ENCODE measurements at places on chromosomes 3 and 15.

DNA sequence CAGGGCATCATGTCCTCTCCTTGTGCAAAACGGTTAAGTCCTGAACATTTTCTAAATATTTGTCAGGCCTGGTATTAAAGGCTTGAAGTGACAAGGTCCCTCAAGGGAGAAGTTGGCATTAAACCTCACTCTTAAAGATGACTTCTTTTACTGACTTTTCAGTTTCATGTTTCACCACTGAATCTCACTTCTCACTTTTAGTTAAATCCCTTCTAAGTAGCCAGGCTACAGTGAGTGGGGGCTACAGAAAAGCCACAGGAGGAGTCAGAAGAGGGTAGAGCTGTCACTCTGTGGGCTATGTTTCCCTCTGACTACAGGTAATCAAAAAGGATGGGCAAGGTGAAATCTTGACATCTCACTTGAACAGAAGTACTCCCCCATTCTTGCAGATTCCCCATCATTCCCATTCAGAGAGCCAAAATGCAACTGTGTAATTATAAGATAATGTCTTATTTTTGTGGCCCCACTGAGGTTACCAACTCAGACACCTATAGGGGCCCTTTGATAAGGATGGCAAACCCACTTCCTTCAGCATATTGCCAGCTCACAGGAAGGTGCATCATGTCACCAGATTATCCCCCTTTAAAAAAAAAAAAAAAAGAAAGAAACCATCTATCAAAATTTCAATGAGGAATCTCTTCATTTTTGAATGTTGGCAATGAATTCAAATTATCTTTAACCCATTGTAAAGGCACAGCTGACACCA, 790.1 kb upstream of the CFAP20DC start:
- DNase-seq: no peak

DNA sequence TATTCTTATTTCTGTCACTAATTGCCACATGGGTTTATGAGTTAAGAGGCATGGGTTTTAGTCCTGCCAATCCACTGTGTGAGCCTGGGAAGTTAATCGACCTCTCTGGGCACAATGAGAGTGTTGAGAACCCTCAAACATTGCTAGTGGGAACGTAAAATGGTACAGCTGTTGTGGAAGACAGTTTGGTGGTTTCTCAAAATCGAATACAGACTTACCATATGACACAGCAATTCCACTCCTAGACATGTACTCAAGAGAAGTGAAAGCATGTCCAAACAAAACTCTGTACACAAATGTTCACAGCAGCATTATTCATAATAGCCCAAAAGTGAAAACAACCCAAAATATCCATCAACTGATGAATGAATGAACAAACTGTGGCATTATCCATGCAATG, 5.7 kb upstream of the GNB5 start:
- DNase-seq: no peak

GRCh38 chr3:129054605-129055104, 5.9 kb upstream of the GP9 start:
- no peak for DNase-seq

DNA sequence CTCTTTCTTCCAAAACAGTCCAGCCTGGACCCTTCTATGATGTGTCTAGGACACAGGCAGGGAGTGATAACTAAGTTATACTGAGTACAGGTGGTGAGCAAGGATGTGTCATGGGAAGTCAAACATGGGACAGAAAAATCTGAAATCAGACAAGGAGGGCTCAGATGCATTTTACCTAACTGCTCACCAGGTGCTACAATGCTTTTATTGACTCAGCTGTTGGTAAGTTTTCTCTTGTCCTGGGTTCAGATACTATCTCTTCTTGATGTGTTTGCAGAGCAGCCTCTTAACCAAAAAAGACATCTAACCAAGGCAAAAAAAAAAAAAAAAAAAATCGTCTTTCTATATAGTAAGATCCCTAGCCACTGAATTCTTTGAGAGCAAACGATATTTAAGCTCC, 378.6 kb downstream of the VPS13C start:
- DNase-seq: no peak

GRCh38 chr15:39154776-39155175, 426.1 kb upstream of the THBS1 start:
- DNase-seq: no peak

DNA sequence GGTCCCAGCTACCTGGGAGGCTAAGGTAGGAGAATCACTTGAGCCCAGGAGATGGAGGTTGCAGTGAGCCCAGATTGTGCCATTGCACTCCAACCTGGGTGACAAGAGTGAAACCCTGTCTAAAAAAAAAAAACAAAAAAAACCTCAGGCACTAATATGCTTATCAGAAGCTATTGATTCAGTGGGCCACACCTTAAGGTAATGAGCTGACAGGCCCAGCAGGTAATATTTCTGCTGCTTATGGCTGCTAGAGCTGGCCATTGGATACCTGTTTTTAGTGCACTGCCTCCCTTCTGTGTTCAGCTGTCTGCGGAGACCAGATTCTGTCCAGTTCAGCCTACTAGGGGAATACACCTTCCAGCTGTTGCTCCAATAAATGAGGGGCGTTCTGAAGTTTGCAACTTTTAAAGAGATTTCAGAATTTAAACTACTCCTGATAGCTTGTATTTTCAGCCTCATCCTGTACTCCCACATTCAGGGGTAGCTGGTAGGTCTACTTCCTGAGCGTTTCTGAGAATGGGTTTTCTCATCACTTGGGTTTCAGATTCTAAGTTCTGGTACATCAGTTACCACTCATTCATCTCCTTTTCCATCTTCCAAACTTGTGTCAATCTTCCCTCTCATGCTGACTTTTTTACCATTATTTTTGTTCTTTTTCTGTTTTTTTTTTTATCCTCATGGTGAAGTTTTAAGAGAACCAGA, 69.0 kb downstream of the ATP11B start:
- DNase-seq: no peak

- no peak for DNase-seq
These were observed 37.3 kb upstream of the B3GALNT1 start for GRCh38 chr3:161142486-161142885.

GRCh38 chr15:38714309-38715072, 149.9 kb upstream of the RASGRP1 start:
- no peak for DNase-seq

DNA sequence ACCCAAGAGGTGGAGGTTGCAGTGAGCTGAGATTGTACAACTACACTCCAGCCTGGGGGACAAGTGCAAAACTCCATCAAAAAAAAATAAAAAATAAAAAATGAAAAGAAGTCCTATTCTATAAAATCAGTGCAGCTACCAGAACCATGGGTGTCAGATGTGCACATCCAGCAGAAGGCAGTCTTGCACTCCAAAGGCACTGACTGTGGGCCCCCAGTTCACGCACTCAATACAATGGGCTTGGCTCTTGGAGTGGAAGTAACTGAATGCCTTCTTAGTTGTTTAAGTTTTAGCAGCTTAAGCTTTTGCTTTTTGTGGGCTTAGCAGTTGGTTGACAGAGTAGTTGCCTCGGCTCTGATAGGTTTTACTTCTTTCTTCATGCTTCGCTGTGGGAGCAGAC, 141.4 kb downstream of the AGBL1 start:
- no peak for DNase-seq

Data from activated naive CD8-positive, alpha-beta T cell treated with anti-CD3 and anti-CD28 coated beads, Interleukin-2, amount 50 U/mL, for 16 hours (primary cell).